Omental fat pad (tissue), 4 donors: ENCODE measurements at places on chromosomes 1 and 21. TPM values are rescaled to one million over a fixed set of nuclear protein-coding genes. Genes with fewer than 3 reads are reported as not detected.

Gene HSPA13
- 21.4 TPM for total RNA-seq

- no peak for DNase-seq
Measured at GRCh38 chr1:182784556-182785171, 4.9 kb upstream of the NPL start.

- DNase-seq: no peak
Measured at GRCh38 chr1:66503841-66504470, 30.0 kb upstream of the SGIP1 start.

DNA sequence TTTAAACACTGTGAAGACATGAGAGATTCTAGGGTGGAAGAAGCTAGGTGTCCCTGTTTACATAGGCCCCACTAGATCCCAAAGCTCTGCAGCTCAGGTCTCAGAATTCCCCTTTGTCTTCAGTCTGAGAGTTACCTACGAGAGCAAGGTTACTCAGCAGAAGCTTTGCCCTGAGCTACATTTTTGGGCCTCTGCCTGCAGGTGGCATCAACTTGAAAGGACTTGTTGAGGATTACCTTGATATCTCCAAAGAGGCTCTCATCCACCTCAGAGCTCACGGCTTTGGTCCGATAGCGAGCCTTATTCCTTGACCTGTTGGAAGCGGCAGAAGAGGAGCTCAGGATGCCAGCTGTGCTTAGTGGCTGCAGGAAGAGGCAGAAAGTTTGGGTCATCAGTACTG lies 7.0 kb downstream of the CFAP45 start:
- DNase-seq: no peak

Gene MPZ
- 9.0 TPM for total RNA-seq

Gene PPIAL4G
- 0.25 TPM for total RNA-seq

Gene C1QTNF12
- total RNA-seq: 1.8 TPM

GRCh38 chr21:38291874-38292273 lies 35.1 kb downstream of the KCNJ15 start:
- no peak for DNase-seq

Gene CCDC185
- total RNA-seq: not detected

Gene UTS2
- 0.65 TPM for total RNA-seq

DNA sequence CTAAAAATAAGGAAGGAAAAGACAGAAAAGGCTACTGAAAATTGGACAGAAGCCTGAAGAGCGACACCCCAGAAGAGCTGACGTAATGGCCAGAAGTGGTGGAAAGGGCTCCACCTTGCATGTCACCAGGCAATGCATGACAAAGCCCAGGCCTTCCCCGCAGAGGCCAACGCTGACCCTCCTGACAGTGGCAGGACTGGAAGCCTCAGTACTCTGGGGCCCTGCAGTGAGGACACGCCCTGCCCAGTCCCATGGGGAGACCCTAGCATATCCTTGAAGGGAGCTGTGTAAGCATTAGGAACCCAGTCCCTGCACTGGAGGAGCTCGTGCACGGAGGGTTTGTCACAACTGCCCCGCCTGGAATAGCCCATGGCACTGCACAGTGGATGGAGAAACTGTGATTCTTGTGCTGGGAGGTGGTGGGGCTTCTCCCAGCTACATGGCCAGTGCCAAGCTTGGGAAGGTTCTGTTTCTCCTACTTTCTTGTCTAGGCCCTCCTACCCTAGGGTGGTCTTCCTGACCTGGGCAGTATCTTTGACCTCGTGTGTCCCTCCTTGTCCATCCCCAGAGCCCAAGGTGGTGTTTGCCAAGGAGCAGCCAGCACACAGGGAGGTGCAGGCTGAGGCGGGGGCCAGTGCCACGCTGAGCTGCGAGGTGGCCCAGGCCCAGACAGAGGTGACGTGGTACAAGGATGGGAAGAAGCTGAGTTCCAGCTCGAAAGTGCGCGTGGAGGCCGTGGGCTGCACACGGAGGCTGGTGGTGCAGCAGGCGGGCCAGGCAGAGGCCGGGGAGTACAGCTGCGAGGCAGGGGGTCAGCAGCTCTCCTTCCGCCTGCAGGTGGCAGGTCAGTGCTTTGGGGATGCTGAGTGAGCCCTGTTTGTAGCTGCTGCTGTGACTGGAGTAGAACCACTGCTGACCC lies 60.4 kb downstream of the OBSCN start:
- no peak for DNase-seq

- DNase-seq: no peak
Measured at GRCh38 chr1:242524571-242525359, at the start of gene PLD5. Gene PLD5, minus strand, starts transcription at chr1:242524697.

GRCh38 chr1:235902677-235903542 lies 36.2 kb upstream of the LYST start:
- no peak for DNase-seq

Gene FAM177B
- total RNA-seq: not detected

DNA sequence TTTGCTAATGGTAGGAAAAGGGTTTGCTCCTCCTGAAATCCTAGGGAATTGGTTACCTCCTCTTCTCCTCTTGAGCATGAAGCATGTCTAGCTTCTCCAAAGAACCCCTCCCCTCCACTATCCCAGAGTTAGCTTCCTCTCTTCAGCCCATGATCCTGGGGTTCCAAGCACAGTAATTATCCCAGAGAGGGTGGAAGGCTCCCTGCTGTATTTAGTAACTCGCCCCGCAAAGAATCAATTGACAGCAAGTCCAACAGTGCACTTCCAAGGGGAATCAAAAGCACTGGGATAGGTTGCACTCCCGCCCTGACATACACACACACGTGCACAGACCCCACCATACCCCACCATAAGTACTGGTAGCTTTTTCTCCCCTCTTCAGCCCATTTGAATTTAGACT lies 3.1 kb downstream of the S100A8 start:
- no peak for DNase-seq

- DNase-seq: no peak
Measured at GRCh38 chr1:36737767-36738166, 255.1 kb upstream of the CSF3R start.

DNA sequence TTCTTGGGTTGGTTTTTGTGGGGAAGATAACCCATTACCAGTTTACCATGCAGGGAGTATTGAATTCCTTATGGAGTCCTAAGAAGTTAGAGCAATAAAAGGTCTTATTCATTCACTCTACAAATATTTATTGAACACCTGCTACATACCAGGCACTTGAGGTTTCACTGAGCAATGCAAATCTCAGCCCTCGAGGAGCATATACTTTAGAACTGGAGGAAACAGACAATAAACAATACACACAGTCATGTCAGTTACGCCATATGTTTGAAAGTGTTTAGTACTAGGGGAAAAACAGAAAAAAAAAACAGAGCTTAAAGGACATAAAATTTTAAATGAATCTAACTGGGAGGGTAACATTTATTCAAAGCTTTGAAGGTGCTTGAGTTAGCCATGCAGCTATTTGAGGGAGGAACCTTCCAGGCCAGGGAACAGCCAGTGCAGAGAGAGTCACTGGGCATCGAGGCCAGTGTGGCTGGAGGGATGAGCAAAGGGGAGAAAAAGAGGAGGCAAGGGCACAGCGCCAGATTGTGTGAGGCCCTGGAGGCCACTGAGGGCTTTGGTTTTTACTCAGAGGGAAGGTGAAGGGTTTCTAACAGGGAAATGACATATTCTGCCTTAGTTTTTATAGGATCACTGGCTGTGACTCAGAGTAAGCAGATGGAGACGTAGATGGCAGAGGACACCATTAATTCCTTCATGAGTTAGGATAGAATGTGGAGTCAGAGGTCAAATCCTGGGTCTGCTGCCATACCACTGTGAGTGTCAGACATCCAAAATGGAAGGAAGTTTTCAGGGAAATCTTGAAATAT lies 32.7 kb downstream of the C1orf21 start:
- DNase-seq: no peak

- no peak for DNase-seq
Measured at GRCh38 chr1:27357281-27358037, 9.3 kb downstream of the MAP3K6 start.

DNA sequence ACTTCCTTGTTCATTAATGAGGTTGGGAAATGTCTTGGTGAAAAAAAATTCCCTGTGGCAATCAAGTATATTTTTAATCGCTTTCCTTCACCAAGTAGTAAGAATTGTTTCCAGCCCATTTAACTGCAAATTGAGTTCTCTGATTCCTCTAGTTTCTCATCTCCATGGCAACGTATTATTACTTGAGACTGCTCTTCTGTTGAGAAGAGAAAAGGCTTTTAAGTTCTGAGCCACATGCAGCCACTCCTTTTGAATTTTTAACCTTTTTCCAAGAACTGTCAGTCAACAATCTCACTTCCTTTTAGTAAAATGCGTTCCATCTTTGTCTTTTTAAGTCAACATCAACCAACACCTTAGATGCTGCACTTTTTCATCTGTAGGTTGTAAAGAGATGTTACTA lies 75.7 kb upstream of the KIAA1614 start:
- DNase-seq: no peak

Gene LRRC53
- total RNA-seq: not detected

GRCh38 chr1:201999625-202000238 lies 10.7 kb upstream of the ELF3 start:
- DNase-seq: no peak

GRCh38 chr21:14526836-14527695 lies 19.0 kb downstream of the SAMSN1 start:
- DNase-seq: no peak
